ENCODE measurements at places on chromosomes 12 and 14.

DNA sequence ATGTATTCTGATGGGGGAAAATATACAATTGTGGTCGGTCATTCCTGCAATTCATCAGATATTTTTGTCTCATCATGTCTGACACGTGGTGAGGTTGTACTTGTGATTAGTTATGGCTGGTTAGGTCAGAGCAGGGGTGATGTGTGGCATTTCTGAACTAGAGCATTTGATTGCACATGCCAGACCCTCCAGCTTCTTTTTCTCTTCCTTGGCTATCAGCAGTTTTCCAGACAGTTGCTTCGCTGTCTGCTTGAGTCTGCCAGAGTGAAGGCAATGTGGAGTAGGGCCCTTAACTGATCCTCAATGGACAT lies 25.9 kb downstream of the TMEM117 start:
- DNase-seq: no peak

DNA sequence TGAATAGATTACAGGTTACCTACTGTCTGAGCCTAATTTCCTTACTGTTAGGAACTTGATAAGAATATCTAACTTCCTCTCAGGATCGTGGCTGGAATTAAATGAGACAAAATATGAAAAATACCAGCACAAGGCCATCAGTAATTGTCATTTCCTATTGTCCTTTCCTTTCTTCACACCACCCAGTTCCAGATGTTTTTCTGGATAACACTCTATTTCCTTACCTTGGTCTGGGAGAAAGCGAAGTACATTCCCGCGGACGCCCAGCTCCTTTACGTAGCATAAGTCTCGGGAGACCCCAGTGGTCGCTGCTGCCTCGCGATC lies 376 bp downstream of the GDF3 start:
- DNase-seq: no peak

GRCh38 chr14:91987192-91987591 lies 39.7 kb upstream of the FBLN5 start:
- no peak for DNase-seq

GRCh38 chr14:96852823-96853422 lies 55.7 kb downstream of the VRK1 start:
- peak; percentile 3 for DNase-seq

GRCh38 chr12:59084511-59085375 lies 164.4 kb upstream of the LRIG3 start:
- DNase-seq: no peak

DNA sequence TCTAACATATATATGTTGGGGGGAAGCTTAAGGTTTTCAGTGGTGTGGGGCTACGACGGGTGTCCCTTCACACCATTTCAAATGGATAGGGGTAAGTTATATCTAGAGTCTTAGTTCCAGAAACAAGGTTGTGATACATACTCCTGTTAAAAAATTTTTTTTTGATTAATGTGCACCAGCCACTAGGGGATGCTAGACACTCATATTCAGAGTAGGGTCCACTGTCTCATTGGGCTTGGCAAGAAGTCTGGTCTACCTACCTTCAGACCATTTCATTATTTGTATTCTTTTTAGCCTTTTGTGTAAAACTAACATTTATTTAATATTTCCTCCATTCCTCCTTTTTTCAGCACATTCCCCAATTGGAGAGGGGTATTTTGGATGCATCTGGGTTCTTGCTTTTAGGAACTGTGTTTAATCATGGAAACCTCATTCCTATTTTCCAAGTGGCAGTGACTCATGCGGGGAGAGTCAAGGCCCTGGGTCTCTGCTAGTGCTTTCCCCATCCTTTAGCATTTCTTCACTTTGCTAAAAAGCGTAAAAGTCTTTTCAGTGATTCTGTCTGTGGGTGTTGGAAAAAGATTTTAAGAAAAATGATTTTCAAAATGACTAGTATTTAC lies 33.4 kb downstream of the ANO4 start:
- no peak for DNase-seq

DNA sequence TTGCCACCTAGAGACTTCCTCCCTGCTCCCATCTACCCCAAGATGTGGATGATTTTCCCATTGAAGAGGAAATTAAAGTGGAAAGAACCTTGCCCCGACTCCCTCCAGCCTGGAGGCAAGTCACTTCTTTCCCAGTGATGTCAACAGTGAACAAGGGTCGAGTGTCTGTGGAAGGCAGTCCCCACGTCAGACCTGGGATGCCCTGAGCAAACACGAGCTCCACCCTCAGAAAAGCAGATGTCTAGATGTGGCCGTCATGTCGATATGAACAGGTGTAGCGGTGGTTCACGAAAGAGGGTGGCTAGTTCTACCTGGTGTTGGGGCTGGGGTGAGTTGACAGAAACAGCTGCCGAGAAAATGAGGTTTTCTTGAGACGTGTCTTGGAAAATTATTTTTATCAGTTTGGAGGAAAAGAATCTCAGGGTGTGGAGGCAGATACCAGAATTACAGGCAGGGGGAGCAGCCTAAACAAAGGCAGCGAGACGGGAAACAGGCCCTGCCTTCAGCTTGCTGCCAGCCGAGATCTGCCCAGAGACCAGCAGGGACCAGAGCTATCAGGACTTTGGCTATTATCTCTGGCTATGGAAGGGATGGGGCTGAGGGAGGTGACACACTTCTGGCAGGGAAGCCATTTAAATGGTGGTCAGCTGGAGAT lies 25.9 kb downstream of the SYNDIG1L start:
- no peak for DNase-seq

DNA sequence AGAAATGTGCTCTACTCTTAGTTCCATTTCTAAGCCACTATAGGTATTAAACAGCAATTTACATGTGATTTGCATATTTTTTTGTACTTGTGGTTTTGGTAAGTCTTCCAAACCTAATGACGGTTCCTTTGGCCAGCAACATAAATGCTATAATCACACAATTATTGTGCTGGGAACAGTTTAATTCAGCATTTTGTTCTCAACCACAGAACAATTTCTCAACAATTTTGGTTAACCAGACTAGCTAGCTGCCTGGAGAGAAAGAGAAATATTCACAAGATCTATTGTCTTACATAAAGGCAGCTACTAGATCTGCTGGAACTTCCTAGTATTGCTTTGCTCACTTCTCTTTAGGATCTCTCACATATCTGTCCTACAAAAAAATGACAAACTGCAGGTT lies 265.3 kb downstream of the SOX5 start:
- DNase-seq: no peak

GRCh38 chr12:94819011-94819410 lies 168.7 kb upstream of the TMCC3 start:
- no peak for DNase-seq

DNA sequence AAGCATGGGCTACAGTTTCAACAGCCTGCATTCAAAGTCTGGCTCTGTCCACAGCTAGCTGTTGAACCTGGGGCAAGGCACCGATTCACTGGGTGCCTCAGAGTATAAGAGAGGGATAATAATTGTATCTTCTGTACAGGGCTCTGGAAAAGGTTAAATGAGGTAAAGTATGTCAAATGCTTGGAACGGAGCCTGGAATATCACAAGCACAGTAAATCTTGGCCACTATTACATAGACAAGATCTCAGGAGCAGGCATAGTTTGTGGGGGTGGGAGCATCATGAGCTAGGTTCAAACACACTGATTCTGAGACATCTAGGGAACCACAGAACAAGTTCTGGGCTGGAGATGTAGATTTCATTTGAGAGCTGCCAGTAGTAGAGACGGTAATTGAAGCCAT lies 203.7 kb upstream of the NUDT4 start:
- no peak for DNase-seq

- peak; percentile 54 for DNase-seq
Measured at GRCh38 chr12:46071769-46072624, 81.6 kb upstream of the SCAF11 start.

- no peak for DNase-seq
Measured at GRCh38 chr12:47841501-47841900, 21.8 kb upstream of the HDAC7 start.

GRCh38 chr12:127760357-127760756 lies 506.6 kb upstream of the TMEM132C start:
- DNase-seq: no peak

GRCh38 chr12:123111498-123112165 lies 39.3 kb downstream of the PITPNM2 start:
- DNase-seq: no peak

GRCh38 chr12:127162902-127163301 lies 1104.1 kb upstream of the TMEM132C start:
- peak; percentile 59 for DNase-seq

DNA sequence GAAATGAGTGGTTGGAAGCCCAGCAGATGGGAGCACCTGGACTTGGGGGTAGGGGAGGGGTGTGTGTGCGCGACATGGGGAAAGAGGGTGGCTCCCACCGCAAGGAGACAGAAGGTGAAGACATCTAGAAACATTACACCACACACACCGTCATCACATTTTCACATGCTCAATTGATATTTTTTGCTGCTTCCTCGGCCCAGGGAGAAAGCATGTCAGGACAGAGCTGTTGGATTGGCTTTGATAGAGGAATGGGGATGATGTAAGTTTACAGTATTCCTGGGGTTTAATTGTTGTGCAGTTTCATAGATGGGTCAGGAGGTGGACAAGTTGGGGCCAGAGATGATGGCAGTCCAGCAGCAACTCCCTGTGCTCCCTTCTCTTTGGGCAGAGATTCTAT lies 9.2 kb downstream of the GABARAPL1 start:
- no peak for DNase-seq

DNA sequence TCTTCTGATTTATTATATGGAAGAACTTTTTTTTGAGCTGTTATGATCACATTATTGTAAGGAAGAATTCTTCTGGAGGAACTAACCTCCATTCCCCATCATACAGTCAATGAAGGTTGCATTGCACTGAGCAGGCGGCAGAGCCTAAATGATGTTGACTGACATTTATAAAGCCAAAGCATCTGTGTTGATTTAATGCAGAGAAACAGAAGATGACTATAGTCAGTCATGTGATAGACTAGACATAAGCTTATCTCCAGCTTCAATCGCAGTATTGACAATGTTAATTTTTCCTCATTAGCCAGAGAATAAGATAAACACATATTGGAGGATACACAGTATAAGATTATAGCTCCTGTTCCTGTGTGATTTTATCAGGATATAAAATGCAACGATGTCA lies 82.0 kb downstream of the PRICKLE1 start:
- no peak for DNase-seq

- DNase-seq: no peak
Measured at GRCh38 chr14:33165926-33166289, 227.2 kb downstream of the NPAS3 start.

- DNase-seq: peak; percentile 2
Measured at GRCh38 chr12:100267603-100268281, 765 bp downstream of the SCYL2 start.

DNA sequence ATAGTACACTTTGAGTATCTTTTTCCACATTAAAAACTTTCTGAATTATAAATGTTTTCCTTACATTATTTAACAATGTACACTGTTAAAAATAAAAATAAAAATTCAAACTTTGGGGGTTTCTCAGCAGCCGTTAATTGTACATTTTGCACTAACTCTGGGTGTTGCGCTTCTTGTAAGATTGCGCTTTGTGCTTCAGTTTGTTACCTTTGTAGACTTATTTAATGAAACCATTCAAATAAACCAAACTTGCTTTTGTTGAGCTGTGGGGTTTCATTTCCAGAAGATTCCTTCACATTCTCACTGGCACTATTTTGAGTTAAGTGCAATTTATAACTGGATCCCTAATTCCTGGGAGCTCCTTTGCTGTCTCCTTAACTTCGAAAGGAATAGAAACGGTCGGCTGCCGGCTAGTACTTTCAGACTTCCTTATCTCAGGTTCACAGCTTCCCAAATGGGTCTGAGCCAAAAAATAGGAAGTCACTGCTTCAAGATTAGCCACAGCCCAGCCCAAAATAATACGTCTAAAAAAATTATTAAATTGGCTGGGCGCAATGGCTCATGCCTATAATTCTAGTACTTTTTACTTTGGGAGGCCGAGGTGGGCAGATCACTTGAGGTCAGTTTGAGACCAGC lies 38.2 kb downstream of the RAD52 start:
- DNase-seq: no peak

GRCh38 chr14:23171222-23171975 lies 12.1 kb downstream of the SLC7A8 start:
- no peak for DNase-seq

GRCh38 chr14:91294153-91294552 lies 49.6 kb upstream of the GPR68 start:
- DNase-seq: no peak

GRCh38 chr14:51638071-51638944 lies 13.4 kb upstream of the FRMD6 start:
- no peak for DNase-seq

DNA sequence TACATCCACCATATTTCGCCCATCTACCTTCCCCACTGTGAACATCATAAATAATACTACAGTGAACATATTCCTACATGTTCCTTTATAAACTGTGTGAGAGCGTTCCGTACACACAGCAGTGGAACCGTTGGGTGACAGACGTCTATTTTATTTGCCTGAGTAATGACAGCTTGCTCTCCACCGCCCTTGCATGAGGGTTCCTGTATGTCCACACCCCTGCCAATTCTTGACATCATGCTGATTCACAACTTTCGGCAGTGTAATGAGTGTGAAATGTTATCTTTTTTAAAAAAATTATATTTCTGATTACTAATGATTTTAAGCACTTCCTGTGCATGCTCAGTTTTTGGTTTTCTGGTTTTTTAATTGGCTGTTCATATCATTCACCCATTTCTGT lies 4.3 kb upstream of the RAD52 start:
- DNase-seq: no peak

DNA sequence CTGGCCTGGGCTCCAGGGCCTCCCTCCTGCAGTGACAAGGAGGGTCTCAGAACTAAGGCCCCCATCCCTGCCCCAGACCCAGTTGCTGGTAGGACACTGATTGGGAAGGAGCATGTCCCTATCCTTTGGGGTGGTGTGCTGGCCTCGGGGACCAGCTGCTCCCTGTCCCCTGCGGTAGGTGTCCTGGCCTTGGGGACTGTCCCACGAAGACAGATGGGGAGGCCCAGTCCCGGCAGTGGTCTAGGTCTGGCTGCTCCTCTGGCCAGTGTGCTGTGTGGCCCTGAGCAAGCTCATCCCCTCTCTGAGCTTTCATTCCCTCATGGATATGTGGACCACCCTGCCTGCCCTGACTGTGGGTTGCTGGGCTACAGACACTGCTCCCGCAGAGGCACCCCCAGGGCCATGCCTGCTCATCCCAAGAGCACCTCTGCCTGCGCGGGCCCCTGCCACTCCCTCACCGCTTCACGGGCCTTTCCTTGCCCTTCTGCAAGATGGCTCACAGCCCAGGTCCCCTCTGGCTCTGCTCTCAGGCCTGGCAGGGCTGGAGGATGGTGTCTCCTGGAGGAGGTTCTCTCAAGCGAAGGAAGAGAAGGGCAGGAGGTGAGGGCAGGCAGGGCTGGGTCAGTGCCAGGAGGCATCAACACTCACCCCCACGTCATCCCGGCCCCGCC lies 12.5 kb downstream of the AHNAK2 start:
- no peak for DNase-seq

DNA sequence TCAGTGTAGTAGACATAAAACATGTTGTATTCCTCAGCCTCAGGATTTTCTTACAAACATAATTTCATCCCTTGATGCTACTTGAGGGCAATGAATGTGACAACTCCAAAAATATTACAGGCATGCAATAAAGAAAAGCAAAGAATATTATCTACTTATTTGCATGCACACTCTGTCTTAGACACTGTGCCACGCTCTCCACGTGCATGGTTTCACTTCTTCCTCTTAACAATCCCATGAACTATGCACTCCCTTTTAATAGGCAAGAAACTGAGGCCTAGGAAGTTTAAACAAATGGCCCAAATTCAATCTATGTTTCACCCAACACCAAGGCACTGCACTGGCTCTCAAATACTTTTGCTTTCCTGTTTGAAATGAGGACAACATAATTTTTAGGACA lies 1.8 kb upstream of the PAH start:
- DNase-seq: no peak

Measured in CD4-positive, alpha-beta T cell treated with Interleukin-6 at 100 ng/mL for 8 hours (primary cell).